ENCODE measurements at places on chromosomes 7 and 10.

DNA sequence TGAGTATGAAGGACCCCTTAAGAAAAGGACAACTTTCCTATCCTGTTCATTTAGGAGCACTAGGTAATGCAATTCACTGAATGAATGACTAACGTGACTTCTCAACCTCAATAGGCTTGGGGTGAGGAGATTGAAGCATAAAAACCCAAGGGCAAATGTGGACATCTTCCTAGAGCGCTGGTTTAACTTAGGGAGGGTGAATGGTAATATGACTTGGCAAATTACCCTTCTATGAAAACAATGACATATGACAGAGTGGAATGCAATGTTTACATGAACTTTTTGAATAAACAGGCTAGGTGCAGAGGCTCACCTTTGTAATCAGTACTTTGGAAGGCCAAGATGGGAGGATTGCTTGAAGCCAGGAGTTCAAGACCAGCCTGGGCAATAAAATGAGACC is 83.9 kb upstream of the ANK3 start:
- no peak for DNase-seq

DNA sequence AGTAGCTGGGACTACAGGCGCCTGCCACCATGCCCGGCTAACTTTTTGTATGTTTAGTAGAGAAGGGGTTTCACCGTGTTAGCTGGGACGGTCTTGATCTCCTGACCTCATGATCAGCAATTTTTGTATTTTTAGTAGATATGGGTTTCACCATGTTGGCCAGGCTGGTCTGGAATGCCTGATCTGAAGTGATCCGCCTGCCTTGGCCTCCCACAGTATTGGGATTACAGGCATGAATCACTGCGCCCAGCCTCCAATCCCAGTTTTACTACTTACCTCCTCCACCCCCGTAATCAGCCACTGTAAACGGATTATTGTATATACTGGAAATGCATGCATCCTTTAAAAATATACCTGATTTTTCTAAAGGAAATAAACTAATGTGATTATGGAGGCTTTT is 35.1 kb upstream of the MTPN start:
- no peak for DNase-seq

- no peak for DNase-seq
Observed at GRCh38 chr10:23696476-23696875, 257.6 kb downstream of the OTUD1 start.

DNA sequence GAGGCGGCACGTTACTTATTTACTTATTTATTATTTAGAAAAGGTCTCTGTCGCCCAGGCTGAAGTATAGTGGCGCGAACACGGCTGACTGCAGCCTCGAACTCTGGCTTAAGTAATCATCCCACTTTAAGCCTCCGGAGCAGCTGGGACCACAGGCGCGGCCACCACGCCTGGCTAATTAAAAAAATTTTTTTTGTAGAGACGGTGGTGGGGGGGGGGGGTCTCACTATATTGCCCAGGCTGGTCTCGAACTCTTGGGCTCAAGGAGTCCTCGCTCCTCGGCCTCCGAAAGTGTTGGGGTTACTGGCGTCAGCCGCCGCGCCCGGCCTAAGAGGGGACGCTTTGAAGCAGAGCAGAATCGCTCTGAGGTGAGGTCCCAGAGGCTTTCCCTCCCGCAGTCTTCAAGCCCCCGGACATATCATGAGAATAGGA is 675 bp upstream of the FRAT2 start:
- DNase-seq: no peak

DNA sequence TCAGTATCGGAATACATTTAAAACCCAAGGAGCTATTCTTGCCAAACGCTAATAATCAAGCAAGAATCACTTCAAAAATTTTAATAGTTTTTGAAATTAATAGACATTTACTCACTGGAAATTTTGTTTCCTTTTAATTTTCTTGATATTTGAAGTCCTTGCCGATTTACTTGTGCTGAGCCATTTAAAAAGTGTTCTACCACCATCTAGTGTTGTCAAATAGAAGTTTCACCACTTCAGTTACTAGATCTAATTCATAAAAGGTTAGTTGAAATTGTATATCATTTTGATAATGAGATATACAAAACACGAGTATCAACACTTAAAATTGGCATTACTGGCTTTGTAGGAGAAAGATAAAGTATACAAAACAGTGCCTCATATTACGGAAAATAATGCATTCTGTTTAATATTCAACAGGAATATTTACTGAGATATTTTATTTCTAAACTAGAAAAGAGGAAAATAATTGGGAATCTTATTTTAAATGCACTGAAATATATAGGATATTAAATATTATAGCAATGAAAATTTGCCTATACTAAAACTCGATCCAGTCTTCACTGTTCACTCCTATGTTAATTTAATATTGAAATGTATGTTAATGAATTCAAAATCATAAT is 664.8 kb upstream of the SEMA3D start:
- DNase-seq: no peak

DNA sequence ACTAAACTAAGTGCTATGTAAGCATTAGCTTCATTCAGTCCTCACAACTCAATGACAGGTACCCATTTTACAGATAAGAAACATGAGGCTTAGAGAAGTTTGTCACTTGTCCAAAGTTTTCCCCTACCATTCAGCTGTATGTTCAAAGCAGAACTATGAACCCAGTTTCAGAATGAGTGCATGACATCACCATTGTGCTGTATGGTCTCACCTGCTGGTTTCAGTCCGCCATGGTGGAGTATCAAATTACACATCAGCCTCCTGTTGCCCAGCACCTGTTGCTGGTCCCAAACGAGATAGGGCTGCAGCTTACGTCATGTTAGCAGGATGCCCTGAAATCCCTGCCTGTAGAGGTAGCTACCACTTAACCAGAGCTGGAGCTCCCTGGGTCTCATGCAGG is 95.0 kb downstream of the DYNC1I1 start:
- no peak for DNase-seq

GRCh38 chr7:100464791-100465190 is 731 bp upstream of the SPACDR start:
- DNase-seq: no peak

GRCh38 chr7:22557167-22557566 is 57.2 kb upstream of the STEAP1B start:
- DNase-seq: no peak

All from DND-41 (cell line).